ENCODE measurements at places on chromosomes 4 and X. TPM values are rescaled to one million over a fixed set of nuclear protein-coding genes. Genes with fewer than 3 reads are reported as not detected.

Gene TDO2
- total RNA-seq: 12.1 TPM

Gene TMEM154
- total RNA-seq: 0.60 TPM

Gene MAGEB10
- not detected for total RNA-seq

Gene ETDA
- total RNA-seq: not detected

Gene ZRSR2
- 4.5 TPM for total RNA-seq

Gene SCOC
- total RNA-seq: 80.4 TPM

Gene FHIP1A
- total RNA-seq: 0.36 TPM

Gene PPP2R2C
- total RNA-seq: 0.10 TPM

Gene USP17L12
- not detected for total RNA-seq

All from RPMI7951 (cell line).